ENCODE measurements at places on chromosomes 12 and 14.

- no peak for DNase-seq
Measured at GRCh38 chr12:131230340-131231031, 276.8 kb downstream of the ADGRD1 start.

DNA sequence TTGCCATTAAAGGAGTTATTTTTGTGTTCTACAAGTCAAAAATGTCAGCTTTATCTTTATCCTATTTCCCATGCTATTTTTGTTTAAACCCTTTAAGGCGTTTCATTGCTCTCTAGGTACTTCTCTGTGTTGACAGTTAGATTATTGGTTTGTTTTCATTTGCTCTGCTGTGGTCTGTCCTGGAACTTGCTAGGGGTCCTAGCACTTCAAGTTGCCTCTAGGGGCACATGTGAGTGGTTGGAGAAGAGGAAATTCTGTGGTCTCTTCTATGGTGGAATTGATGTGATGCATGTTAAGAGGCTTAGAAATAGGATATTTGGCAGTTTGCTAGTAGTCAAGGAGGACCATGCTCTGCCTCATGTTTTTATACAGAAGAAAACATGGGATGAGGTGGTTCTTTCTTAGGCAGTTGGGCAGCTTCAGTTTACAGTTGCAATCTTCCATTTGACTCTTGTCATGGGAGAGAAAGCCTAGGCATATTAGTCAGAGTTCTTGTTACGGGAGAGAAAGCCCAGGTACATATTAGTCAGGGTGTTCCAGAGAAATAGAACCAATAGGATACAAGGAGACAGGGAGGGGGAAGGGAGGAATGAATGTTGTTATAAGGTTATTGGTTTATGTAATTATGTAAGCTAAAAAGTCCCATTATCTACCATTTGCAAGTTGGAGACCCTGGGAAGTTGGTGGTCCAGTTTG, 14.4 kb downstream of the TTLL5 start:
- DNase-seq, result no peak

DNA sequence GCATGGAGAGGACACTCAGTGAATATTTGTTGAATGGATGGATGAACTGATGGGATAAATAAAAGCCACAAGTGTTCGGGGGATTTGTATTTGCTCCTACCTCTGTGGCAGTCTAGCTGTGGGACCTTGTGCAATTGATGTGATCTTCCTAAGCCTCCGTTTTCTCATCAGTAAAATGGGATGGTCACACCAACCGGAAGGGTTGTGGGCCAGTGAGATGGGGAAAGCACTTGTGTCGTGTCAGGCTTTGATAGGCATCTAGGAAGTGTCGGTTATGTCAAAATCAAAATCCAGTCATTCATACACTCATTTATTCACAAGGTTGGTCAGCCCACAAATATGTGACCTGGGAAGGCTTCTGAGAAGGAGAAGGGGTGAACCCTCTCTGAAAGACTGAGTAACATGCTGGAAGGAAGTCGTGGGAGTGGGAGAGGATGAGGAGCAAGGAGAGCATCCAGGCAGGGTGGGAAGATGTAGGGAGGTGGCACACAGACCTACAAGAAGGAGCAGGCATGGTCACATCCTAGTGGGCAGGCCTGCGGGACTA, 7.8 kb upstream of the SERPINA9 start:
- DNase-seq, result no peak

DNA sequence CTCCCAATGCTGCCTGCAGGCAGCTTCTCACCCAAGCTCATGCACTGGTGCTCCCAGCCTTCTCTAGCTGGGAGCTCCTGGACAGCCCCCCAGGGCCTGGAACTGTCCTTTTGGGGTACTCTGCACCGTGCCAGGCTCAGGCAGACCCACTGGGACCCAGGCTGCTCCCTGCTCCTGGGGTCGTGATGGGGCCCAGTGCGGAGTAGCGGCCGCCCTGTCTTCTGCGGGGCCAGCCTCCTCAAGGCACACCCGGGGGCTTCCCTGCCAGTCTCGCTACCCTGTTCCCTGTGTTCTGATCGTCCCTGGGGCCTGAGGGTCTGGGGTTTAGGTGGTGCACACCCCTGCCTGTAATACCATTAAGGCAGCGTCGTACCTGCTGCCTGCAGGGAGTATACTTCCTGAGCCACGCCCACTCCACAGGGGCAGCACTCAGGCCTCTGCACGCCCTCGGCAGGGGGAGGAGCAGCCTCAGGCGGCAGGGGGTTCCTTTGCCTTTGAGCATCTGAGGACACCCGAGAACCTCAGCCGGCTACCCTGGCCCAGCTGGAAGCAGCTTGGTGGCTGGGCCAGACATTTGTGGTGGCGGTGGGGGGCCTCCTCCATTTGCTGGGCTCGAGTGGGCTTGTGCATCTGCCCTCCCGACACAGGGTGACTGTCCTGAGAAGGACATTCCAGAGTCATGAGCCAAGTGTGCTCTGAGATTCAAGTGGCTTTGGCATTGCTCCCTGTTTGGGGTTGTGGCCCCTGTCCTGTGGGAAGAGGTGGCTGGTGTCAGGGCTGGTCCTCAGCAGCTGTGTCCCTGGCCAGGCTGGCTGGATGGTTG, 9.2 kb upstream of the CRIP2 start:
- no peak for DNase-seq

DNA sequence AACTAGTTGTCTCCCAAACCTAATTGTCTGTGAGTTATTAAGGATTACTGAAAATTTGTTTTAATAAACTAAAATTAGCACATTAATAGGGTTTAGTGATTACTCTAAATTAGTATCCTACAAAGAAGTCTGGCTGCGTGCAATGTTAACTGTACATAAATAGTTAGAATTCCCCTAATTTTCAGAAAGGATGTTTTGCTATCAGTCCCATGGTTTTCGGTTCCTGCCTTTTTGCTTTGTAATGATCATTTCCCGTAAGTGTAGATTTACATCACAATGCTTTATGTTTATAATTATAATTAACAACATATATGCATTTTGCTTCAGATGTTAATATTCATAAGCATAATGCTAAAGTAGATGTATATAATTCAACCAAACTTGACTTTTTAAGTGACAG, 19.8 kb upstream of the LYZ start:
- DNase-seq, result no peak

- no peak for DNase-seq
Measured at GRCh38 chr12:107560165-107560898, 125.3 kb upstream of the PWP1 start.

DNA sequence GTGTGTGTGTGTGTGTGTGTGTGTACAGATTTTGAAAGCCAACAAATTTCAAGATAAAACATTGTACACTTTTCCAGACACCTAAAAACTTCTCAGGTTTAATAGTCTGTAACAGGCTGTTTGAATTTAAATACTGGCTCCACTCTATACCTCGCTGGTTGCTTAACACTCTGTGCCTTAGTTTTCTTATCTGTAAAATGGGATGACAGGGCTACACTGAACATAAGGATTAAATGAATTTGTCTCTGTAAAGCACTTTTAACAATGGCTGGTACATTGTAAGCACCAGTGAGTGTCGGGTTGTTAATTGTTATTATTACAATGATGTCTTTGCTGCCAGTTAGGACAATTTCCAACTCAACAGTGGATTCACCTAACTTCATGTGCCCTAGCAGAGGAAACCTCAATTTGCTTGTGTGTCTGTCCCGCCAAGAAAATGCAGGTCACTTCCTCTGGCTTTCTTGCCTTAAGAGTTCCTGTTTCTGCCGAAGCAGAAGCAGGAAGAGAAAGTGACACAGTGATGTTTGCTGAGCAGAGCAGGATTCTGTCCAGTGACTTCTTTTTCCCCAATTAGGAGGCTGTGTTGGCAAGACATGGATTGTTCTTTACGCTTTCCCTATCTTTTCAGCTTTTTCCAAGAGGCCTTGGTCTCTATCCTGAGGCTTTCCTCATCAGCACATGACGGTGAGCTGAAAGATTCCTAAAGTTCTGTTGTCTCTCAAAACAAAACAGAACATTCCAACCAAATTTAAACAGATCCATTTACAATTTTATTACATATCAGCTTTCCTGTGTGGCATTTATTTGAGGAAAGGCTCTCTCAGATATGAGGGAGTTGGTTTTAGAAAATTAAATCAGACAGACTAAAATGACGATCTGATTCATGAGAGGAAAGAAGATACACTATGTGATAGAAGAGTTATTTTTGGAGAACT, 154.1 kb upstream of the ATP2B1 start:
- DNase-seq, result no peak

- DNase-seq, result no peak
Measured at GRCh38 chr14:29062976-29063375, 296.4 kb downstream of the FOXG1 start.

DNA sequence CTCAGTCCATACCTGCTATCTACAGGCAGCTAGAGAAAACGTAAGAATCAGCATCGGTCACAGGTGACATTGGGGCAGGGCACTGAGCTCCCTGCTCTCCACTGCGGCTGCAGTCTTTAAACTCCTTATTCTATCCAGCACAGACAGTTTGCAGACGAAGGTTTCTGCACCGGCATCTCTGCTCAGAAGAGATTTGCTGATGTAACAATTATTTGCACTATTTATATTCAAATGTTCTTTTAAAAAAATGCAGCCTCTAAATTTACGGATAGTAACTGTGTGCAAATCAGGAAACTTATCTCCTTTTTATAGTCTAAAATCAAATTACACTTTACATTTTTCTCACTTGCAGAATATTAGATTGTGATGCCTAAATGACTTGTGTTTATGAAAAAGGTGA, 671.0 kb downstream of the VRK1 start:
- DNase-seq, result no peak

- DNase-seq, result no peak
Measured at GRCh38 chr12:89169321-89169720, 183.0 kb downstream of the DUSP6 start.

DNA sequence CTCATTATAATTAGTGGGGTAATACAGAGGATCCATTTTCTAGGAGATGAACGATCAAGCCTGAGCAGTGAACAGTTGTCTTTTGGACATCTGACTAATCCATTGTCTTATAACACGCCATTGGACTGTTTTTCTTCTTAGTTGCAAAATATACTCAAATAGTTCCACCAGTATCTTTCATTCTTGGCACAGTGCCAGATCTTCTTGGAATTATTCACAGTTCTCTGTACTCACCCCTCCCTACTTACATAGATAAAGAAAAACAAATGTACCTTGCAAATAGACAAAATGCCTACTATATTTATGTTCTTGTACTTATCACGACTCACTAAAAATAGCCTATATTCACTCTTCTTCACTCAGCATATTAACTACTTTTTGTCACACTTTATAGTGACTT, 3.8 kb downstream of the CBLN3 start:
- no peak for DNase-seq

- DNase-seq, result no peak
Measured at GRCh38 chr12:51320695-51321320, 3.2 kb downstream of the BIN2 start.

DNA sequence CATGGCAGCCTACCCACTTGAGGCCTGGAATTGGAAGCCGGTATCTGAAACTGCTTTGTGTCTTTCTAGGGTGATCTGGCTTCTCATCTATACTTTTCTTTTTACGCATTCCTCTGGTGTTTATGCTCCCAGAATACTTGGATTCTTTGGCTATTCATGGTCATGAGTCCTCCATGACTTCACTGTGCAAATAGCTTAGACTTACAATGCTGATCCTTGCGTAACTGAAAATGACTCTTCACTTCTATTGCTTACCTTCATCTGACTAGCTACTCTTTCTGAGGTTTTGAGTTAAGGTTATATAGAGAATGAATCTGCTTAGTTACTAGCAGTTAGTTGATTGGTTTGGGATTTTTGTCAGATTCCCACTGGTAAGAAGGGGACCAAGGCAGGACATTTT, 121.7 kb upstream of the NOVA1 start:
- DNase-seq, result no peak

- DNase-seq, result no peak
Measured at GRCh38 chr12:15707516-15708199, 81.5 kb downstream of the EPS8 start.

All from stimulated activated CD4-positive, alpha-beta T cell treated with anti-CD3 and anti-CD28 coated beads, Interleukin-2, amount 100 ng/mL, for 24 hours (primary cell).